GM12878 (cell line): ENCODE measurements at places on chromosomes 4 and X.
A peak's percentile ranks its signal among the peaks of the same experiment; 100 is the strongest.

GRCh38 chr4:38452542-38452941 is 211.5 kb upstream of the KLF3 start:
- H3K4me3 ChIP-seq: no peak overlapping the region
- H3K27ac ChIP-seq: peak overlapping the region; percentile 85
- no peak for DNase-seq
- peaks cover 41% of the 10 kb centered on the region for H3K4me1 ChIP-seq

DNA sequence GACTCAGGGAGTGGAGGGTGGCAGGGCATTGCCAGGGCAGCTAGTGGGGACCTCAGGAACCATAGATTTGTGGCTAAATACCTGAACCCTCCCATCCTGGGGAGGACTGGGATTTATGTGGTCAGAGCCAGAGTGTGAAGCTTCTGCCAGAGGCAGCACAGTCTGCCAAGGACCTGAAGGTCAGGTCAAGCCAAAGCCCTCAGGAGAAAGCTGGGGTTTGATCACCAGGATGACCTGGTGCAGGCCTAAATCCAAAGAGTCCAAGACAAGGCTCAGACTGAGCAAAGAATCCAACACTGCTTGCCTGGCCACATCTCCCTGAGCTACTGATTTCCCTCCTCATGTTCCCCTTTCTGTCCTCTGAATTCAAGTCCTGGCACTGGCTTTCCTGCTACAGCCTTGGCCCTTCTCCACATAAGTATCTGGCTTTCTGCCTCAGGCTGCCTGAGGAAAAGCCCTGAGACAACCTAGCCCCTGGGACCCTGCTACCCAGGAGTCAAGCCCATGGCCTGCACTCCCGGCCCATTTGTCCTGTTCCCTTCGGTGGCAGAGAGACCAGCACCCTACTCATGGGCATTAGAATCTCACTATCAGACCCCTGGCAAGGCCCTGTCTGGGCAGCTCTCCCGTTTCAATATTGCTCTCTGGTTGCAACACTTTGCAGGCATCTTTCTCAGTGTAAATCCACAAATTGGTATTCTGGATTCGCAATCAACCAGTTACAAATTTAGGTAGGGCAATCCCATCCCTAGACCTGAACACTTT is 39.3 kb upstream of the SLC25A43 start:
- no peaks in the 10 kb centered on the region for H3K4me1 ChIP-seq
- H3K36me3 ChIP-seq: no peaks in the 10 kb centered on the region
- H3K27ac ChIP-seq: no peak overlapping the region
- no peaks in the 10 kb centered on the region for H3K27me3 ChIP-seq

DNA sequence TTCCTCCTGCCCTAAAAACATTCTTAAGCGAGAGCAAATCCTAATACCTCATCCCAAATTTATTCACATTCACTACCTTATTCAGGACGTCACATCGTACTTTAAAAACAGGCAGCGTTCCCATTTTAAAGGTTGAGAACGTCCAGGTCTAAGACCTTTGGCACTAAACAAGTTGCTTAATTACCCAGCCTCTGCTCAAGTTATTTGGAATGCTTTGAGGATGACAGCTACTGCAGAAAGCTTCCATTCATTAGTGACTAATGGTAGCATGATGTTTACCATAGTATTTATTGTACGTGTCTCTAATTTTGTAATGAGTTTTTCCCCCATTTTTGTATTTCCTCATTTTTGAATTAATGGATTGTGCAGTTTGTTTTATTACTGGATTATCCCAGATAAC is 1.5 kb downstream of the USP38 start:
- DNase-seq: no peak
- H3K4me1 ChIP-seq: 0 out of 2 replicates have a peak, but pooled peaks cover 6% of the 10 kb centered on the region
- peak overlapping the region; percentile 77 for H3K27ac ChIP-seq
- H3K27me3 ChIP-seq: no peaks in the 10 kb centered on the region
- peak overlapping the region; percentile 89 for H3K4me3 ChIP-seq

DNA sequence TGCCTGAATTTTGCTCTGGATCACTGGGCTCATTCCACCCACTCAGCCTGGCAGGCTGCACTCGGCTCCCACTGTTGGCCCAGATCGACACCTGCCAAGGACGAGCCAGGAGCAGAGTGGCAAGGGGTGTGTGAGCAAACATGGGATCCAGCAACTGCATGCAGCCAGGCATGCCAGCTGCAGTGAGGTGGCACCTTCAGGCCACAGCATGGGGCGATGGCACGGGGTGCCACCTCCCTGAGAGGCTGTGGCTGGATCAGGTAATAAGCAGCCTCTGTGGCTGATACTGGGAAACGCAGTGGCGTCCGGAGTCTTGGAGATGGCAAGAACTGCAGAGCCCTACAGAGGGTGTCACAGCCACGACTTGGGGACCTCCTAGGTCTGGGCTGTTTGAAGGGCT is 244.5 kb upstream of the FSTL5 start:
- H3K36me3 ChIP-seq: no peaks in the 10 kb centered on the region
- H3K4me1 ChIP-seq: no peaks in the 10 kb centered on the region
- no peak overlapping the region for H3K27ac ChIP-seq

- H3K36me3 ChIP-seq: no peaks in the 10 kb centered on the region
- no peak for DNase-seq
- H3K27me3 ChIP-seq: no peaks in the 10 kb centered on the region
- no peak overlapping the region for H3K27ac ChIP-seq
Measured at GRCh38 chrX:53798281-53798680, 111.8 kb upstream of the HUWE1 start.

GRCh38 chrX:111779582-111779981 is 96.4 kb upstream of the TRPC5OS start:
- H3K27me3 ChIP-seq: no peaks in the 10 kb centered on the region
- H3K27ac ChIP-seq: no peak overlapping the region
- H3K4me1 ChIP-seq: no peaks in the 10 kb centered on the region

DNA sequence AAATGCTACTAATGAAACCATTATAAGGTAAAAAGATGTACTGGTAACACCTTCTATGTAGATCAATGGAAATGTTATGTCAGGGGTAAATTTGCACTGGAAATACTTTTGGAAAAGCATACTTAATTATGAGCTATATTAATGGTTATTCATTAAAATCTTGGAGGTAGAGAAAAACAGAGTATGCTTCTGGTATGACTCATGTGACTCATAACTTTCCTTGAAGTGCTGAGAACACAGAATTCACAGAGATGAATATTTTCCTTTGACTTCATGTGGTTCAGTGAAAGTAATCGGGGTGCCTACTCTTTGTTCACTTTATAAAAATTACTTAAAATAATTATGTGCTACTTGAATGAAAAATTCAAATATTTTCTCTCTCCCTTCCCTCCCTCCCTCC is 254.2 kb downstream of the KCTD8 start:
- DNase-seq: no peak
- H3K36me3 ChIP-seq: no peaks in the 10 kb centered on the region

GRCh38 chr4:43277003-43277402 is 384.5 kb downstream of the GRXCR1 start:
- H3K4me1 ChIP-seq: no peaks in the 10 kb centered on the region
- no peak overlapping the region for H3K4me3 ChIP-seq
- H3K27me3 ChIP-seq: no peaks in the 10 kb centered on the region
- DNase-seq: no peak
- H3K36me3 ChIP-seq: no peaks in the 10 kb centered on the region

- peak overlapping the region; percentile 11; the same call in 1 of the 2 replicates for H3K27ac ChIP-seq
- no peak overlapping the region for H3K4me3 ChIP-seq
- H3K36me3 ChIP-seq: 0 out of 2 replicates have a peak, but pooled peaks cover 3% of the 10 kb centered on the region
- no peaks in the 10 kb centered on the region for H3K27me3 ChIP-seq
Measured at GRCh38 chrX:15680401-15680800, 15.8 kb upstream of the CLTRN start.

GRCh38 chr4:164509951-164510350 is 244.0 kb upstream of the SMIM31 start:
- no peaks in the 10 kb centered on the region for H3K4me1 ChIP-seq
- DNase-seq: no peak
- no peaks in the 10 kb centered on the region for H3K27me3 ChIP-seq
- H3K36me3 ChIP-seq: no peaks in the 10 kb centered on the region
- no peak overlapping the region for H3K27ac ChIP-seq

- no peaks in the 10 kb centered on the region for H3K36me3 ChIP-seq
- no peaks in the 10 kb centered on the region for H3K27me3 ChIP-seq
- H3K27ac ChIP-seq: no peak overlapping the region
- no peak for DNase-seq
- H3K4me3 ChIP-seq: no peak overlapping the region
- no peaks in the 10 kb centered on the region for H3K4me1 ChIP-seq
Measured at GRCh38 chr4:176645246-176645960, 147.3 kb downstream of the VEGFC start.

GRCh38 chr4:154454710-154455109 is 36.9 kb downstream of the DCHS2 start:
- H3K4me1 ChIP-seq: no peaks in the 10 kb centered on the region
- H3K4me3 ChIP-seq: no peak overlapping the region
- H3K36me3 ChIP-seq: no peaks in the 10 kb centered on the region
- H3K27me3 ChIP-seq: no peaks in the 10 kb centered on the region; the same call in 1 of the 2 replicates
- H3K27ac ChIP-seq: no peak overlapping the region

DNA sequence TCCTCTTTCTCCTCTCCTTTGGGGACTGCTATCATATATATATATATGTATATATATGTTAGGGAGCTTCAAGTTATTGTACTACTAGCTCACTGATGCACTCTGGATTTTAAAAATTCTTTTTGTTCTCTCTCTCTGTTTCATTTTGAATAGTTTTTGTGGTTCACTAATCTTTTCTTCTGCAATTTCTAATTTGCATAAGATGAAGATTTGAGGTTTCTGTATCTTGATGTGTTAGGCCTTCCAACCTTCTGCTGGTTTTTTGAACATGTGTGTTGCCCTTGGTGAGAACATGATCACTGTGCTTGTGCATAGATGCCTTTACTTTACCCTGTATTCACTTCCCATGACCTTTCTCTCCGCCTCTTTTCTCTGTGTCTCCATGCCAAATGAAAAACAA is 7.8 kb upstream of the ZNF718 start:
- DNase-seq: no peak
- H3K27me3 ChIP-seq: no peaks in the 10 kb centered on the region
- no peak overlapping the region for H3K27ac ChIP-seq
- H3K4me1 ChIP-seq: no peaks in the 10 kb centered on the region
- no peak overlapping the region for H3K4me3 ChIP-seq

DNA sequence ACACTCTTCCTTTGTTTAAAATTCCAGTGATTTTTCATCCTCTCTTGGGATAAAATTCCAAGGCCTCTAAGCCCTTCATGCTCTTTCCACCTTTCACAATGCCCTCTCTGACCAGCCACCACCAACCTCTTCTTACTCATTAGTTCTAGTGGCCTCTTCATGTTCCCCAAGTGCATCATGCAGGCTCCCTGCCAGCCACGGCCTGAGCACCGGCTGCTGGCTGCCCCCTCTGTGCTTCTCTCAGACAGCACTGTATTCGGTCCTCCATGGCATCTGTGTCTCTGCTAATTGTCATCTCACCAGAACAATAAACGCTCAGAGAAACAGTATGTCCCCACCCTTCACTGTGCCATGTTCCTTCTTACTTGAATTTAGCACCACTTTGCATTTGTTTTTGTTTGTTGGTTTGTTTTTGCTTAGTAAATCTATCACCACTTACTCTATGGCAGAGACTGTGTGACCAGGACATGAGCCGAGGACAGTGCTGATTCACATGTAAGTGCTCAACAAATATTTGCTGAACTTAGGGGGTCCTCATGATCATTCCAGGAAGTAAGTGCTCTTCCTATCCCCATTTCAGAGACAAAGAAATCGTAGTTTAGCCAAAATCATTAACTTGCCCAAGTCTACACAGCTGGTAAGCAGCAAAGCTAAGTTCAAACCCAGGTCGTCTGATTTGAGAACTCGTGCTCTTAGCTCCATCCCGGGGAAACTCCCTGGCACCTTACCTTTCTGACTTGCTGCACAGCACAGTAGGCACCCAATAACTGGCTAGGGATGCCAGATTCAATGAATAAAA is 77.1 kb upstream of the UCP1 start:
- no peaks in the 10 kb centered on the region for H3K27me3 ChIP-seq
- no peaks in the 10 kb centered on the region; the same call in 1 of the 2 replicates for H3K36me3 ChIP-seq
- DNase-seq: no peak
- no peaks in the 10 kb centered on the region for H3K4me1 ChIP-seq

GRCh38 chrX:107542500-107542899 is 85.8 kb upstream of the PRPS1 start:
- no peaks in the 10 kb centered on the region for H3K27me3 ChIP-seq
- no peaks in the 10 kb centered on the region for H3K36me3 ChIP-seq
- H3K27ac ChIP-seq: no peak overlapping the region
- no peak for DNase-seq
- no peak overlapping the region for H3K4me3 ChIP-seq

DNA sequence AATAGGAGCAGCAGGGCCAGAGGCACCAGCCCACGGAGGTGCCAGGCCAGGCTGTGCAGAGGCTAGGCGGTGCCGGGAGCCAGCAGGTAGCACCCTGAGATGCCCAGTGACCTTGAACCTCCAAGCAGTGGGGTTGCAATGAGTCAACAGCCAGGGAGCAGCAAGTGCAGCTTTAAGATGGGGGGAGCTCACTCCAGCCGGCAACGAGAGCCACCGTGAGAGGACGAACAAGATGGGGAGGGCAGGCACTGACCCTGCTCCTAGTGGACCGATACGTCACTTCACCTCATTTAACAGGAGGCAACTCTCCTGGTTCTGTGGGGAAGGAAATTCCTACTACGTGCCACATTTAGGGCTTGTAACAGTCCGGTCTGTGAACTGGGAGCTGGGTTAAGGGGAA is 4.8 kb downstream of the LETM1 start:
- no peak overlapping the region for H3K4me3 ChIP-seq
- peaks cover 5% of the 10 kb centered on the region; the same call in 1 of the 2 replicates for H3K36me3 ChIP-seq
- H3K27me3 ChIP-seq: no peaks in the 10 kb centered on the region

GRCh38 chrX:334971-335757 is 16.6 kb upstream of the GTPBP6 start:
- no peaks in the 10 kb centered on the region for H3K27me3 ChIP-seq
- no peak overlapping the region for H3K27ac ChIP-seq
- no peaks in the 10 kb centered on the region for H3K4me1 ChIP-seq
- no peak for DNase-seq
- H3K36me3 ChIP-seq: no peaks in the 10 kb centered on the region
- no peak overlapping the region for H3K4me3 ChIP-seq

GRCh38 chr4:38560340-38560739 is 103.7 kb upstream of the KLF3 start:
- DNase-seq: no peak
- H3K4me3 ChIP-seq: no peak overlapping the region
- no peaks in the 10 kb centered on the region; the same call in 1 of the 2 replicates for H3K27me3 ChIP-seq
- peaks cover 21% of the 10 kb centered on the region for H3K4me1 ChIP-seq
- no peak overlapping the region for H3K27ac ChIP-seq
- no peaks in the 10 kb centered on the region for H3K36me3 ChIP-seq

GRCh38 chrX:2632533-2633504 is 58.3 kb upstream of the CD99 start:
- H3K4me1 ChIP-seq: no peaks in the 10 kb centered on the region
- no peak overlapping the region for H3K27ac ChIP-seq
- H3K4me3 ChIP-seq: no peak overlapping the region
- no peak for DNase-seq
- peaks cover 3% of the 10 kb centered on the region for H3K36me3 ChIP-seq

- no peak overlapping the region for H3K4me3 ChIP-seq
- no peak for DNase-seq
- H3K27ac ChIP-seq: no peak overlapping the region
- no peaks in the 10 kb centered on the region for H3K4me1 ChIP-seq
- H3K36me3 ChIP-seq: no peaks in the 10 kb centered on the region
Measured at GRCh38 chr4:94352996-94353395, 10.4 kb upstream of the HPGDS start.

DNA sequence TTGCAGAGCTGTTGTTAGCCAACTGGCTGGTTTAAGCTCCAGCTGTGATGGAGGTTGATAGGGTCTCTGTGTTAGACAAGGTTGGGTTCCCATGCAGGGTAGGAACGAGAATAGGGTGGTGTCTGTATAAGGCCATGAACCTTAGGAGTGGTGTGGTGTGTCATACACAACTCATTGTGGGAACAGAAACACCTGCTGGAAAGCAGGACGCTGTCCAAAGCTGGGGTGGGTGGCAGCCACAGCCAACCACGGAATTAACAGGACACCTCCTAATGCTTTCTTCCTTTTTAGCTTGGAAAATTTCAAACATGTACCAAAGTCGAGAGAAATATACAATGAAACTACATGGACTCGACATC is 94.4 kb downstream of the ARHGAP10 start:
- DNase-seq: no peak
- H3K27ac ChIP-seq: no peak overlapping the region
- peaks cover 5% of the 10 kb centered on the region for H3K4me1 ChIP-seq
